ENCODE measurements at places on chromosomes 2 and 18. TPM values are rescaled to one million over a fixed set of nuclear protein-coding genes. Genes with fewer than 3 reads are reported as not detected.

DNA sequence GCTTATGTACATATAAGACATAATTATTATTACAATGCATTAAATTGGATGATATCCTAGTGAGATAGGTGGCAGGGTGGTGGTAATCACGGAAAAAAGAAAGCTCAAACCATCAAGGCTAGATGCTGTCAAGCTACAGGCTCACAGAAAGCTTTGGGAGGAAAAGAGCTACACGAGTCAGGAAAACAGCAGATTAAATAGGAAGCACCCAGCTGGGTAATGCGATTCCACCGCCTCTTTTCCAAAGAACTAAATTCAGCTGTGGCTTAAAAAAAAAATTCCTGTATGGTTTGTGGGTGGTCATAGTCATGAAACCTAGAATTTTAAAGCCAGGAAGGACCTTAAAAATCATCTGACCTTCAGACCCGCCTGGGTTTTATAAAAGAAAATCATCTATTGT lies 23.7 kb upstream of the PTPN4 start:
- DNase-seq: no peak

ZSWIM2 gene
- not detected for total RNA-seq

- no peak for DNase-seq
Observed at GRCh38 chr18:43514747-43515146, 237.5 kb upstream of the SYT4 start.

RESP18 gene
- total RNA-seq: not detected

SIX3 gene
- total RNA-seq: not detected

- DNase-seq: no peak
Observed at GRCh38 chr2:235810846-235811245, 317.0 kb downstream of the AGAP1 start.

RTP5 gene
- not detected for total RNA-seq

DNA sequence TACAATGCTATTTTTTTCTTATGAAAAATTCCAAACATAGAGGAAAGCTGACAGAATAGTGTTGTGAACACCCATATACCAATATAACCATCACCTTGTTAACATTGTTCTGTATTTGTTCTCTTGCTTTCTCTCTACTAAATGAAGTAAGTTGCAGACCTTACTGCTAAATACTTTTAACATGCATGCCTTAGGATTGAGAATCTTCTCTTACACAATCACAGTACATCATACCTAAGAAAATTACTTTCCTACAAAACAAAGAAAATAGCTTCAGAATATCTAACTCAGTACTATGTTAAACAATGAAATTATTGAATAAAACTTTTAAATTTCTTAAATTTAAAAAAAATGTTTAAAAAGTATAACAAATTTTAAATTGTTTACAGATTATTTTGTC lies 136.5 kb downstream of the UBR3 start:
- DNase-seq: no peak

GRCh38 chr2:160408959-160409291 lies 84.7 kb downstream of the RBMS1 start:
- DNase-seq: no peak

GRCh38 chr2:101912545-101912944 lies 79.2 kb upstream of the IL1R2 start:
- DNase-seq: no peak

DNA sequence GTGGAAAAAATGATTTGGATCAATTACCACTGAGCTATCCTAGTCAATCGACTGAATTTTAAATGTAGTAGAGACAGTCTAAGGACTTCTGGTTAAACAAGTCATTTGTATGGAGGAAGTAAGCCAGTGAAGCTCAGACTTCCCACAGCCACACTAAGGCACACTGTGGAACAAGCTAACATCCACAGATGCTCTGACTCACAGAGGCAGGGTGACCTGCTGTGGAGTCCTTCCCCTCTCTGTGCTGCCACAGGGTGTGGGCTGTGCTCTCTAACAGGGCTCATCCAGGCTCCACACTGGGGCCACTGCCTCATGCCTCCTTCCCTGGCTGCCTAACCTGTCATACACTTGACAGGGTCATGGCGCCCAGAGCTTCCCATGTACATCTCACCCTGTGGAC lies 351.0 kb downstream of the GALR1 start:
- DNase-seq: no peak

- DNase-seq: no peak
Observed at GRCh38 chr18:36536426-36536825, 238.9 kb downstream of the FHOD3 start.

All from HT1080 (cell line).